ENCODE measurements at places on chromosomes 1 and 21.

GRCh38 chr1:206694171-206695124, 9.7 kb downstream of the MAPKAPK2 start:
- peak; percentile 81 for DNase-seq

DNA sequence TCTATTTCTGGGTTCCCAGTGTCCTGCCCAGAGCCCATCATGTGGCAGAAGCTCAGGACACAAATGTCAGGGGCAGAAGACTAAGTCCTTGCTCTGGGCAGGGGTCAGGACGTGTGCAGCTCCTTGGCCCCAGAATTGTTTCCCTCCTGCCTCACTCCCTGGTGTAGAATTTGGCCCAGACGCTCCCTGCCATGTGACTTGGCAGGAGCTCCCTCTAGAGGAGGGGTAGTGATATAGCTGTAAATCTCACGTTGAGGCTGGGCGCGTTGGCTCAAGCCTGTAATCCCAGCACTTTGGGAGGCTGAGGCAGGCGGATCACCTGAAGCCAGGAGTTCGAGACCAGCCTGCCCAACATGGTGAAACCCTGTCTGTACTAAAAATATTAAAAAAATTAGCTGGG, 91.2 kb downstream of the UBIAD1 start:
- DNase-seq = no peak

DNA sequence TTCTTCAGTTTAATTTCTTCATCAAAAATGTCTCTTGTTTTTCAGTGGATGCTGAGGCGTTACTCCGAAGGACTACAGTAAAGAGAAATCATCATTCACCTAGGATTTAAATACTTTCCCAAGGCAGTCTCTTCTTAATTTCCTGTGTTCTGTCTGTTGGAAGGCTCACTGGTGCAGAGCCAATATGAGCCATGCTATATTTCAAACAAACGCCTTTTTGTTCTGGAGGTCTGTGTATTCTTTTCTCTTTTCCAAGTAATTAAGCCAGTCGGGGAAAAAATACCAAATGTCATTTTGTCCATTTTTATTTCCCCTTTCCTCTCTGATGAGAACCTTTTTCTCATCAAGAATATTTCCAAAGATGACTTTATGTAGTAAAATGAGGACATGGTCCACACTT, 206.5 kb downstream of the RWDD3 start:
- DNase-seq = no peak

DNA sequence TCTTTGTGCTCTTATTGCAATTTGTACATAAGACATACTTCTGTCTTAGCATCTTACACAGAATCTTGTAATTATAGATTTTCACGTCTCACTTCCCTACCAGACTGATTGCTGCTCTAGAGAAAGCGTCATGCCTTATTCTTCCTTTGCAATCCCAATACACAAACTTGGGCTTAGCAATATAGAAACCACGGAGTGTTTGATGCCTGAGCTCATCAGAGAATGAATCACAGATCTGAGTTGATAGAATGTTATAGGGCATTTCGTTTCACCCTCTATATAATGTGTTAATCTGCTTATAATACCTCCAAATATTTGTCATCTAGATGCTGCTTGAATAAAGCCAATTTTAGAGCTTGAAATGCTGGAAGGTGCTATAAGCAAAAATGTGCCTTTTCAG, 6.6 kb downstream of the FMO1 start:
- DNase-seq = no peak

- no peak for DNase-seq
Observed at GRCh38 chr1:173057984-173058383, 7.2 kb upstream of the TNFSF18 start.

DNA sequence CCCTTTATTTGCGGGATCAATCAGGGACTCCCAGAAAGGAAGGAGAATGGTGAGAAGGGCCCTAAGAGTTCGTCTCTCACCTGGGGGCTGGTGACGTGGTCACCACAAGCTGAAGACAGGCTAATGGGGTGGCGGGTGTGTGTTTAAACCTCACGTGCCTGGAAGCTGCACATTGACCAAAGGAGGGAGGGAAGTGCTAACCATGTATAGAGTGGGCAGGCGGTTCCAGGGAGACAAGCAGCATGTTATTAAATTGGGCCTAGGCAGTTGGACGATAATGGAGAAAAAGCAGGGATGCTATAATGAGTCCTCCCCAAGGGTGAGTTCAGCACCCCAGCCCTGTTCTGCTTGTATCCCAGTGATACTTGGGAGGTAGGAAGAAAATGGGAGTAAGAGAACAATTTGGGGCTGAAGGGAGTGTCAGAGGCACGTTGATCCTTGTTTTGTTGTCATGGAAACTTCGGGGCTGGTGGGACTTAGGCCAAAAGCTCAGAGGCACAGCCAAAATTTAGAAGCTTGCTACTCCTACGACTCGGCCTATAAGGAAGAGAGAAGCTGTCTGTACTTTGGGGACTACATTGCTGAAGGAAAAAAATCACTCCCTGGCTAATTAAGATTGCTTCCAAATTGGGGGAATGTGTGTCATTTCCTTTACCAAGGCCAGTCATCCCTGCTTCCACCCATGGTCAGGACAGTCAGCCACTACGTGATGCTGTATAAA, 33.2 kb upstream of the EPHA8 start:
- no peak for DNase-seq

Data from trophoblast cell (in vitro differentiated cells and primary cell).